ENCODE measurements at places on chromosomes 1 and 21.

GRCh38 chr1:242745079-242745478 is 220.6 kb upstream of the PLD5 start:
- DNase-seq: no peak

GRCh38 chr1:115732316-115732715 is 36.2 kb downstream of the CASQ2 start:
- no peak for DNase-seq

DNA sequence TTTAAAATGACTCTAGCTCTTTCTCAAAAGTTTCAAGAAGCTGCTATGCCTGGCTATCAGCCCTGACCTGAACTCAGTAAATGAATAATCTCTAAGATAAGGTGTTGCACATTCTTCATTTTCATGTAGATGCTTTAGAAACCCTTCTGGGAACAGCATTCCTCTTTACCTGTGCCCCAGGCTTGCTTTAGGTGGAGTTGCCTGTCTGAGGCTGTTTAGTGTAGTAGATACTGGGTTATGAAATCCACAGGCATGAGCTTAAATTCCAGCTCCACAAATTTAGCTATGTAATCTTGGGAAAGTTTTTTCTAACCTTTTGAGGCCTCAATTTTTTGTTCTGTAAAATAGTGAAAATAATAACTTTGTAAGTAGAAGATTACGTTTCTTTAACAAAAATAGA is 41.6 kb downstream of the ATP6V1G3 start:
- DNase-seq: no peak

DNA sequence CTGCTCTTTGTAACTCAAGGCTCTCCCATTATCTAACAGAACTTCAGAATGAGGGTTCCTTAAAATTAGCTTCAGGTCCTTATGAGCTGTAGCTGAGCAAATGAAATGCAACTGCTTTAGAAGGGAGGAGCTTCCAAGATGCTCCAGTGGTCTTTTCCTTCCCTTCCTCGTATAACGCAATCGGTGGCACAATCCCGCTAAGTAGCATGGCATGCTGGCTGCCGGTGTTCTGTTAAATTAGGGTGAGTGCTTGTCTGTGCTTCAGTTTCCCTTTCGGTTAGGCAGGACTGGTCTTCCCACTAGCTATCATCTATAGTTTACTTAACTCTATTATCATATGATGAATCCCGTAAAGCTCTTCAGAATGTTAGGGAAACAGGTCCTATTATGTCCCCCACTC is 917 bp downstream of the KIAA0040 start:
- DNase-seq: no peak

GRCh38 chr1:246095443-246095842 is 411.6 kb downstream of the SMYD3 start:
- no peak for DNase-seq

All from right renal cortex interstitium (tissue), 3 donors.